Left lung (tissue), 14 donors: ENCODE measurements at places on chromosomes 7 and 10. TPM values are rescaled to one million over a fixed set of nuclear protein-coding genes. Genes with fewer than 3 reads are reported as not detected.

- H3K4me3 ChIP-seq: peak overlapping the region; percentile 85
- peaks cover 57% of the 10 kb centered on the region for H3K4me1 ChIP-seq
- peaks cover 18% of the 10 kb centered on the region for H3K36me3 ChIP-seq
- H3K27ac ChIP-seq: peak overlapping the region; percentile 96
- no peak for DNase-seq
These were observed 35.0 kb upstream of the DAGLB start for GRCh38 chr7:6482743-6483119.

- no peaks in the 10 kb centered on the region for H3K27me3 ChIP-seq
- no peaks in the 10 kb centered on the region for H3K36me3 ChIP-seq
- peaks cover 20% of the 10 kb centered on the region for H3K4me1 ChIP-seq
These were observed 82.4 kb upstream of the NME8 start for GRCh38 chr7:37765872-37766525.

DNA sequence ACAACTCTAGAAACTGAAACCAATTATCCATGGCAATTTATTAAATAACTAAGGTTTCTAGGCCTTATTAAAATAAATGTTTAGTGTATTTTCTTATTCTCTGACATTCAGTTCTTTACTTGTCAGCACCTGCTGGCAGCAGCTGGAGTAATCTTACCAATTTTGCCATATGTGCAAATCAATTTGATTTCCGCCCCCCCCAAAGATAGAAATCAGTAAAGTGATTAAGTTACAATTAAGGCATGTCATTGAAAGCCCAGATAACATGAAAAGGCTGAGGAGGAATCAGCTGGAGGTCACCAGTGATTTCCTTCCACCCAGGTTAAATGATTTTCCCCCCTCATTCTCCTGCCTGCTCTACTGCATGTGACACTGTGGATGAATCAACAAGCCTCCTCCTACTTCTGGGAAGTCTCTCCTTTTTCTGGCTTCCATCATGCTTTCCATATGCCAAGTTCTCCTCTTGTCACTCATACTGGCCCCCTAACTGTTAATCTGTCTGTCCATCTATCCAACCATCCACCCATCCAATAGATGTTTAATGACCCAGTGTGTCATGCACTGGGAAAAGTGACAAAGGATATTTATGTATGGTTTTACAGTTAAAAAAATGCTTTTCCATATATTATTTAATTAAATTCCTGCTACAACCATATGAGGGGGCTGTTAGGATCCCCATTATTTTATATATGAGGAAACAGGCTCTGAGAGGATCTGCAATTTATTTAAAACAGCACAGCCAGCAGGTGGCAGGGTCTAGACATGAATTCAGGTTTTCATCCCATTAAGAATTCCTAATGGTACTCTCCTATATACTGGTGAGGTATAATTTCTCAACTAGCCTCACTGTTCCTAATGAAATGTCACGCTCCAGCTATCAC lies 116.5 kb downstream of the ATXN7L1 start:
- peaks cover 3% of the 10 kb centered on the region for H3K4me1 ChIP-seq
- no peak for DNase-seq
- H3K27me3 ChIP-seq: no peaks in the 10 kb centered on the region

- no peaks in the 10 kb centered on the region for H3K27me3 ChIP-seq
- no peak overlapping the region for H3K27ac ChIP-seq
- H3K4me3 ChIP-seq: peak overlapping the region; percentile 33
- H3K4me1 ChIP-seq: peaks cover 18% of the 10 kb centered on the region
These were observed 14.8 kb upstream of the WAPL start for GRCh38 chr10:86536294-86536861.

CDK14 gene
- total RNA-seq: 37.5 TPM

DNA sequence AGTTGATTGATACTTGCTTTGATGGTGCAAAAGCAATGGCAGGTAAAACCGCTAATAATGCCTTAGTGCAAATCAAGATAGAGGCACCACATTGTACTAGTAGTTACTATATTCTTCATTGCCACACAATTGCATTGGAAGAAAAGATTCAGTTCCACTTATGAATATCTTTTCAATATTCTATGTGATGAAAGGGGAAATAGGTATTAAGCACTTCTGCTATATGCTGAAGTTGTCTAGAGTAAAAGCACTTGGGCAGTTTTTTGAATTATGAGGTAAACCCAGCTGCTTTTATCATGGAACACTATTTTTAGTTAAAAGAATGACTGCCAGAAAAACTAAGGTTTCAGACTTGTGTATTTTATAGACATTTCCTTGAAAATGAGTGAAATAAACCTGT lies 15.5 kb downstream of the ENTPD7 start:
- H3K27ac ChIP-seq: peak overlapping the region; percentile 59
- no peak overlapping the region for H3K4me3 ChIP-seq
- no peaks in the 10 kb centered on the region for H3K36me3 ChIP-seq
- no peak for DNase-seq

- no peaks in the 10 kb centered on the region for H3K27me3 ChIP-seq
- DNase-seq: peak; percentile 10
- H3K27ac ChIP-seq: no peak overlapping the region
- no peaks in the 10 kb centered on the region for H3K36me3 ChIP-seq
These were observed 278.8 kb downstream of the CACNA2D1 start for GRCh38 chr7:82164813-82165212.

- H3K4me3 ChIP-seq: no peak overlapping the region
- no peak overlapping the region for H3K27ac ChIP-seq
- no peaks in the 10 kb centered on the region for H3K27me3 ChIP-seq
- DNase-seq: no peak
- no peaks in the 10 kb centered on the region for H3K4me1 ChIP-seq
These were observed 130.3 kb downstream of the GNAI1 start for GRCh38 chr7:80264769-80265495.

- no peaks in the 10 kb centered on the region for H3K27me3 ChIP-seq
- H3K4me3 ChIP-seq: no peak overlapping the region
- no peak for DNase-seq
- H3K4me1 ChIP-seq: peaks cover 14% of the 10 kb centered on the region
These were observed 44.6 kb upstream of the RSBN1L start for GRCh38 chr7:77651575-77652162.

OPALIN gene
- total RNA-seq: not detected

DNA sequence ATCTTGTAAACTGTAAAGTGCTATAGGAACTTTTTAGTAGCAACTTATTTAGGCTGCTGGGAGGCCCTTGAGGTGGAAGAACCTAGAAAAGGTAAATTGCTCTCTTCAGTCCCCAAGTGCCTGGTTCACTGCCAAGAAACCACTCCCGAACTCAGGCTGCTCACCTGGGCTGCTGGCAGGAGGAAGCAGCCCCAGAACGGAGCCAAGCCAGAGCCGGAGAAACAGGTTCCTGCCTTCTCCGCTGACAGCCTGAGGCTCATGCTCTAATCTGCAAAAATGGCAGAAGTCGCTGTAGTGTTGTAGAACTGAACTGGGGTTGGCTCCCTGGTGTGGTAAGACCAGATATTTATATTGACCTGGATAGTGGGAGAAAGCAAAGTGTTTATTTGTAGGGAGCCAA lies 136.0 kb downstream of the CUL2 start:
- peak; percentile 86 for DNase-seq
- no peak overlapping the region for H3K27ac ChIP-seq
- no peaks in the 10 kb centered on the region for H3K27me3 ChIP-seq

GRCh38 chr7:119439192-119439591 lies 833.8 kb upstream of the KCND2 start:
- no peaks in the 10 kb centered on the region for H3K36me3 ChIP-seq
- H3K27ac ChIP-seq: no peak overlapping the region
- DNase-seq: no peak
- H3K27me3 ChIP-seq: no peaks in the 10 kb centered on the region

DNA sequence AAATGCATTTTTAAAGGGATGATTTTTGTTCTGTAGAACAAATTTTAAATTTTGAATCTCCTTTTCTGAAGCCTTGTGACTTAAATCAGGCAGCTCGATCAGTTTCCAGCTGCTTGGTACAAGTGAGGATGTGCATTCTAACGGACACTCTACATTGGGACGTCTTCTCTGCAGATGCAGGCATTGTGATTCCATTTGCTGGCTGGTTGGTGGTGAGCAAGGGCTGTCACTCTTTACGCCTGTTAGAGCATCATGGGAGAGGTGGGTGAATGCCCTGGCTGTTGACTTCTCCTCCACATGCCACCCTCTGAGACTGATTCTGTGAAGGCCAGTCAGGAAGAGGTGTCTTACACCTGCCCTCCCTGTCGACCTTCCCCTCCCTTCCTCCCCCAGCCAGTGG lies 240.5 kb upstream of the RNF32 start:
- H3K4me3 ChIP-seq: no peak overlapping the region
- H3K27ac ChIP-seq: no peak overlapping the region
- no peaks in the 10 kb centered on the region for H3K36me3 ChIP-seq
- H3K27me3 ChIP-seq: no peaks in the 10 kb centered on the region

DNA sequence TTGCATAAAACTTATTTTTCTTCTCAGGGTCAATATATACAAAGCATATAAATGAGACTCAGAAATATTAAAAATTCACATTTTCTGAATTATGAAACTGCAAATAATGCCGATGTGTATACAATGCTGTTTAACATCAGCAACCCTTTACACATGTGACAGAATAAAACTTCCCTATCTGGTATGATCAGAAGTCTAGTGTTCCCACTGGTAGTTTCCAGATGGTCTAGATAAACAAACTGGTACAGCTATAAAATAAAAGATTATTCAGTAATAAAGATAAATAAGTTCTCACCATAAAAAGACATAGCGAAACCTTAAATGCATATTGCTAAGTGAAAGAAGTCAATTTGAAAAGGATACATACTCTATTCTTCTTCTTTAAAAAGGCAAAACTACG lies 7.9 kb downstream of the POLR1F start:
- no peaks in the 10 kb centered on the region for H3K4me1 ChIP-seq
- no peak for DNase-seq
- H3K4me3 ChIP-seq: no peak overlapping the region

DNA sequence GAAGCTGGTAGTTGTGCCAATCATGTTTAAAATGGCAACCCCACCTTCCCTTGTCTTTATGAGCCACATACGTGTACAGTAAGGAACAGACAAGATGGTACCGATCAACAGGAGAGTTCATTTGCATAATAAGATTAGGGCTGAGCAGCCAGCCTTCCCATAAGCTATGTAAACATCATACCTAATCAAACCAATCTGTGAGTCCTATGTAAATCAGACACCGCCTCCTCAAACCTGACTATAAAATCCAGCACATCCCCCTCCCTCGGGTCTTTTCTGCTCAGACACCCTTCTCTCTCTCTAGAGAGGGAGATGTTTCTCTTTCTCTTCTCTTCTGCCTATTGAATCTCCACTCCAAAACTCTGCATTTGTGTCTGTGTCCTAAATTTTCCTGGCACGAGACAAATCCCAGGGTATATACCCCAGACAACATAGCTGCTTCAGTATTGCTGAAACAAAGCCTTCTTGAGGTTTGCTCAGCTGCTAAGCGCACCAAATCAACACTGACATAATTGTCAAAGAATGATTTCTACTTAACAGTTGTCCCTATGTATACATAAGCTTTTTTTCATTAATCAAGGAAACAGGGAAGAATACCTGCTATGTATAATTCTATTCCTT lies 279.2 kb downstream of the THSD7A start:
- DNase-seq: no peak
- H3K4me1 ChIP-seq: no peaks in the 10 kb centered on the region

GRCh38 chr10:11225935-11226334 lies 208.3 kb downstream of the CELF2 start:
- peaks cover 6% of the 10 kb centered on the region for H3K4me1 ChIP-seq

- H3K27ac ChIP-seq: no peak overlapping the region
- no peak for DNase-seq
- H3K27me3 ChIP-seq: no peaks in the 10 kb centered on the region
- H3K4me3 ChIP-seq: no peak overlapping the region
These were observed 27.8 kb upstream of the ITGB8 start for GRCh38 chr7:20302891-20303290.

GRCh38 chr7:149765399-149766121 lies 7.8 kb downstream of the ZNF467 start:
- H3K27me3 ChIP-seq: no peaks in the 10 kb centered on the region
- no peak overlapping the region for H3K27ac ChIP-seq
- H3K4me1 ChIP-seq: no peaks in the 10 kb centered on the region
- no peak for DNase-seq

HDAC9 gene
- 9.7 TPM for total RNA-seq

- DNase-seq: no peak
- H3K4me3 ChIP-seq: no peak overlapping the region
- no peaks in the 10 kb centered on the region for H3K4me1 ChIP-seq
These were observed 122.4 kb downstream of the PLXNA4 start for GRCh38 chr7:132453826-132454225.

DNA sequence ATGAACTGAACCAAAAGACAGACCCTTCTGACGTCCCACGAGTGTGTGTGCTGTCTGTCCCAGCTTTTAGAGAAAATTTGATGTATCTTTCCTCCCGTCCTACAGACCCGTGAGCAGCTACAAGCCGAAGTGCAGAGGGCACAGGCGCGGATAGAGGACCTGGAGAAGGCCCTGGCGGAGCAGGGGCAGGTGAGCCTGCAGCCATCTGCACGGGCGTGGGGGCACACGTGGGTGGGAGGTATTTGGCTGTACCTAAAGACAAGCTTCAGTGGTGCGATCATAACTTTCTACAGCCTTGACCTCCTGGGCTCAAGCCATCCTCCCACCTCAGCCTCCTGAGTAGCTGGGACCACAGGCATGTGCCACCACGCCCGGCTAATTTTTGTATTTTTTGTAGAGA lies 41.7 kb upstream of the DPYSL4 start:
- no peak overlapping the region for H3K4me3 ChIP-seq
- H3K36me3 ChIP-seq: no peaks in the 10 kb centered on the region
- no peak for DNase-seq
- no peaks in the 10 kb centered on the region for H3K4me1 ChIP-seq
- no peaks in the 10 kb centered on the region for H3K27me3 ChIP-seq

GRCh38 chr10:113061054-113061430 lies 111.0 kb downstream of the TCF7L2 start:
- no peak for DNase-seq
- no peaks in the 10 kb centered on the region for H3K27me3 ChIP-seq
- peak overlapping the region; percentile 53 for H3K27ac ChIP-seq
- H3K4me3 ChIP-seq: no peak overlapping the region
- no peaks in the 10 kb centered on the region for H3K36me3 ChIP-seq

DNA sequence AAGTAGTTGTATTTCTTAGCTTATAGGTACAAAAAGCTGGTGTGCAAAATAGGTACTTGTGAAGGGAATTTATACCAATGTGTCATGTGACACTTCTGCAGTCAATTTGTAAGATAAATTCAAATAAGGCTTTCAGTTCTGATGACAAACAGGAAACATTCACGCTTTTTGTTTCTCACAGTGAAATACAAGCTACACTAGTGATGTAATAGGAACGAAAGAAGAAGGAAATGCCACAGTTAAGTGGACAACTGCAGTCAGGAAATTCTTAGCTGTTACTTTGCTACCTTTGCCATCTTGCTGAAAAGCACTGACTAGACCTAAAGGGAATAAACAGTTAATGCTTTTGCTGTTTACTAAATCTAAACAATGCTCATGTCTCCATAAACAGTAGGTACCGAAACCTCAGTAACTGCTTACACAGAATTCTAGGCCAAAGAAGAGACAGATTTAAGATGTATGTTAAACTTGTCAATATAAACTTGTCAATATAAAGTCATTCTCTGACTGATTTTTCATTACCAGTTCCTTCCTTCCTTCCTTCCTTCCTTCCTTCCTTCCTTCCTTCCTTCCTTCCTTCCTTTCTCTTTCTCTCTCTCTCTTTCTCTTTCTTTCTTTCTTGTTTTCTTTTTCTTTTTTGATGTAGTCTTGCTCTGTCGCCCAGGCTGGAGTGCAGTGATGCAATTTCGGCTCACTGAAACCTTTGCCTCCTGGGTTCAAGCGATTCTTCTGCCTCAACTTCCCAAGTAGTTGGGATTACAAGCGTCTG lies 10.1 kb downstream of the OTUD1 start:
- H3K27me3 ChIP-seq: no peaks in the 10 kb centered on the region
- H3K27ac ChIP-seq: no peak overlapping the region
- H3K36me3 ChIP-seq: no peaks in the 10 kb centered on the region
- peaks cover 72% of the 10 kb centered on the region for H3K4me1 ChIP-seq
- no peak overlapping the region for H3K4me3 ChIP-seq
- DNase-seq: no peak

GRCh38 chr7:7761340-7761973 lies 43.0 kb upstream of the RPA3 start:
- peak overlapping the region; percentile 57 for H3K27ac ChIP-seq
- no peak for DNase-seq
- H3K27me3 ChIP-seq: no peaks in the 10 kb centered on the region
